Aorta (tissue), 5 donors: ENCODE measurements at places on chromosomes 2 and 18.

- peaks cover 6% of the 10 kb centered on the region for H3K4me1 ChIP-seq
- H3K4me3 ChIP-seq, result no peak overlapping the region
- no peaks in the 10 kb centered on the region for H3K27me3 ChIP-seq
- H3K36me3 ChIP-seq, result no peaks in the 10 kb centered on the region
- H3K27ac ChIP-seq, result no peak overlapping the region
These were observed 91.5 kb downstream of the MREG start for GRCh38 chr2:215921895-215922294.

DNA sequence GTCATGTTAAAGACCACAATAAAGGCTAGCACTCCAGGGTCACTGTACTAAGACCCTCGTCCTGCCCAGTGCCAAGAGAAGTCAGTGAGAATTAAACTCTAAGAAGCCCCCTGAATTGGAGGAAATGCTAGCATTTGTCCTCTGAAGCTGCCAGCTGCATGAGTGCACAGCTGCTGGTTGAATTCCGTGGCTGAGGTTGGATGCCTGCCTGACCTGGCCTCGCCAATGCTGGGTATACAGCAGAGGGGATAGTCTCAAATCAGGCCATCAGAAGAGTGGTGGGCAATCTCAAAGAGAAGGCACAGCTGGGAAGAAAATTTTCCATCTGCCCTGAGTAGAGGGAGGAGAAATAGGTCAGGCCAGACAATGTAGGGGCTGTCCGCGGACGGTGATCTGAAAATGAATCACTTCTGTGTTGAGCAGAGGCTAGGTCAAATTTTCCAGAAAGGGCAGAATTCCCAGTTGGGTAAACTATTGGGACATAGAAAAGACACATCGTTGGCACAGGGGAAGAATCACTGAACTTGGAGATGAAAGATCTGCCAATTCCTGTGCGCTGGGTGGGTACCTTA, 110.5 kb upstream of the AGAP1 start:
- H3K4me1 ChIP-seq, result no peaks in the 10 kb centered on the region
- no peaks in the 10 kb centered on the region for H3K27me3 ChIP-seq
- H3K27ac ChIP-seq, result no peak overlapping the region

- H3K4me1 ChIP-seq, result no peaks in the 10 kb centered on the region
- DNase-seq, result no peak
- H3K4me3 ChIP-seq, result no peak overlapping the region
- H3K36me3 ChIP-seq, result no peaks in the 10 kb centered on the region
- H3K27me3 ChIP-seq, result no peaks in the 10 kb centered on the region
These were observed 257.8 kb upstream of the GALNT5 start for GRCh38 chr2:156999661-157000060.

DNA sequence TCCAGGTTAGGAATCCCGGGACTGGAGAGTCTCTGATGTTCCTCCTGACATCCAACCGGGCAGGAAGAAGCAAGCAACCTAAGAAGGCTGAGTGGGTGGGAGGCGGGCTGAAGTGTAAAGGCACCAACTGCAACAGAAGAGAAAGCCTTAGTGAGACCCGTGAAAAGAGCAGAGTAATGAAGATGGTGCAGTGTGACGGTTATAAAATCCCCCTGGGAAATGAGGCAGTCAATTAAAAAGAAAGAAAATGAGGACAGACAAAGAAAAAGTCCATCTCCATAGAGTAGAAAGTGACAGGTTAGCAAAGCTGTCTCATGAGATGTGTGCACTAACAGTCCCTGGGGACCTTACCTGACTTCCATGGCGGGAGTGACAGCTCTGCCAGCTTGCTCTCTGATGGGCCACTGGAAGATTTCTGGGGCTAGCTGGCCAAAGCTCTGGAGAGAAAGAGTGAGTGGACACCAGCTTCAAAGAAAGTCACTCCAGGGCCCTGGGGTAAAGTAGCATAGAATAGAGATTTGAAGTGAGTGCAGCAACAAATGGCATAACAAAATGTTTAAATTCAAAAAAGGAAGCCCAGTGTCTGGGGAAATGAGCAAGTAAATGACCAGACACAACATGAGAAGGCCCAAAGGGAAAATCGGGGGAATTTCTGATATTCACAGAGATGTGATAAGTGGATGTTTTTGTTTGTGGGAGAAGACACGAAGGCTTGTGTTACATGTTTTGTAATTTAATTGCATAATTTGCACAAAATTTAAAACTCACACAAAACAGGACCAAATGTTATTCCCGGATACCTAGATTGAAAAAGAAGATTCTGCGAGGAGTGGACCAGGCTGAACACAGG, 44.1 kb upstream of the IGFBP2 start:
- H3K27ac ChIP-seq, result no peak overlapping the region
- no peaks in the 10 kb centered on the region for H3K36me3 ChIP-seq
- no peaks in the 10 kb centered on the region for H3K4me1 ChIP-seq
- DNase-seq, result no peak

GRCh38 chr2:85132834-85133637, at the start of gene TCF7L1:
Gene TCF7L1, plus strand, starts transcription at chr2:85133392. Its CDS starts 293 bp downstream, at chr2:85133685.
- DNase-seq, result peak; percentile 91
- no peaks in the 10 kb centered on the region for H3K4me1 ChIP-seq
- peak within 1 kb of the TSS; percentile 29 for H3K27ac ChIP-seq

DNA sequence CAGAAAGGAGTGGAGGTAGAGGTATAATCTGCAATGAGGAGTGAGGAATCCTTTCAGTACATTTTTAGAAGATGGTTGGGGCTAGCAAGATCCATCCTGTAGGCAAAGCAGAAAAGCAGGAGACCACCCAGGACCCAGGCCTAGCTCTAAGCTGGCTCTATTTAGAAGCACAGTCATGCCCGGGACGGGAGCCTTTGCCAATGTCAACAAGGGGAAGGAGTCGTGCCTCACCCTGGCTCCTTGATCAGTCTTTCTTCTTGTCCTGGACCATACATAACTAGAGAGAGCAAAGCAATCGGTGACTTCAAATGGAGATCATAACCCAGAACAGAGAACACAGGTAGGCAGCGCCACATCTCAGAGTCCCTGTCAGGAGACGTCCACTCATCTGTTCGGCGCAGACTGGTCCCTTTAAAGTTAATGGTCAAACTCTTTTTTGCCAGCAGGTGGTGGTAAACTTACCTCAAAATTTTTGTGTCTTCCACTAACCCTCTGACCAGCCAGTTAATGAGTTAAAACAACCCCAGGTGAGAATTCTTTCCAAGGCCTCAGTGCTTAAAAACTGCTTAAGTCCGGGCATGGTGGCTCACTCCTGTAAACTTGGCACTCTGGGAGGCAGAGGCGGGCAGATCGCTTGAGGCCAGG, 8.0 kb downstream of the MC5R start:
- H3K4me1 ChIP-seq, result no peaks in the 10 kb centered on the region
- no peak overlapping the region for H3K4me3 ChIP-seq
- no peaks in the 10 kb centered on the region for H3K36me3 ChIP-seq
- no peak for DNase-seq
- H3K27me3 ChIP-seq, result no peaks in the 10 kb centered on the region

DNA sequence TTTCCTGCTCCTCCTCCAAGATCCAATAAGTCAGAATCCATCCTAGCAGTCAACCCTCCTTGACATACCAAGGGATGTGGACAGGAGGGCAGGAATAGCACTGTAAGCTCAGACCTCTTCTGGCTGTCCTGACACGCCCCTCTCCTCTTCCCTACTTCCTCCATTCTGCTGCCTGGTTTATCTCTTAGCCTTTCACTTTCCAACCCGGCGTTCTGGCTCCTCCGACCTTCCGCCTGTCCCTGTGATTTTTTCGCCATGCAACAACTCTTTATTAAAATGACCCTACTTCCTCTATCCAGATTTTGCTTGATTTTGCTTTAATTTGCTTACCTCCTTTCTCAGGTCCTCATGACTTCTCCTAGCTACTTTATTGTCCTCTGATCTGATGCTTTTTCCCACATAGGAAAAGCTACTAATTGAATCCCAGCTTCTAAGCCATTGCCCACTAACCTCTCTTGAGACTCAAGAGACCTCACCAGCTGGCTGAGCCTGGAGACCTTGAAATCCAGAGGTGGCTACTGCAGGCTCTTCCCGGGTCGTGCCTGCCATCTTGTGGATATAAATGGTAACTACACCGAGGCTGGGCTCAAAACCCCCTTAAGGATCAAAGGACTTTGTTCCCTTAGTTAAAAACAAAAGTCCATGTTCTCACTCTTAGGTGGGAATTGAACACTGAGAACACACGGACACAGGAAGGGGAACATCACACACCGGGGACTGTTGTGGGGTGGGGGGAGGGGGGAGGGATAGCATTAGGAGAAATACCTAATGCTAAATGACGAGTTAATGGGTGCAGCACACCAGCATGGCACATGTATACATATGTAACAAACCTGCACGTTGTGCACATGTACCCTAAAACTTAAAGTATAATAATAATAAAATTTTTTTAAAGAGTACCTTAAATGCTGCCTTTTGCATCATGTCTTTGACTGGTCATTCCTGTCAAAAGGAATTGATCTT, 139.4 kb downstream of the AKAIN1 start:
- no peak overlapping the region for H3K4me3 ChIP-seq
- no peak overlapping the region for H3K27ac ChIP-seq
- no peaks in the 10 kb centered on the region for H3K27me3 ChIP-seq
- no peaks in the 10 kb centered on the region for H3K4me1 ChIP-seq

GRCh38 chr2:107595749-107596148, 230.9 kb upstream of the RGPD4 start:
- H3K4me1 ChIP-seq, result no peaks in the 10 kb centered on the region
- no peaks in the 10 kb centered on the region for H3K27me3 ChIP-seq
- H3K27ac ChIP-seq, result no peak overlapping the region
- H3K4me3 ChIP-seq, result no peak overlapping the region

DNA sequence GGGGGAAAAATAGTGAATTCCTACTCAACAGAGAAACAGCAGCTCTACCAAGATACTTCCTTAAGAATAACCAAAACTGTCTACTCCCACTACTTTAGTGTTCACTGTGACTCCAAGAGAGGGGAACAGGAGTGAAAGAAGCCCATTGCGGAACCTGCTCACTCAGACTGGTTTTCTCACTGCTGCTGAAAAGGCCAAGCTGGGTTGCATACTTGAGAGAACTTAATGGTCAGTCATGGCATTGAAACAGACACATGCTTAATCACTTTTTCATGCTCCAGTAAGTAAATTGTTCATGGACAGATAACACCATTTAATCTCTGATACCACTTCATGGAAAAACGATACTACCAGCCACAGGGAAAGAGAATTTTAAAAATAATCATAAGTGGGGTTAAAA, 35.7 kb upstream of the SLC8A1 start:
- no peak overlapping the region for H3K27ac ChIP-seq
- DNase-seq, result peak; percentile 59
- H3K4me3 ChIP-seq, result no peak overlapping the region
- H3K27me3 ChIP-seq, result no peaks in the 10 kb centered on the region
- H3K36me3 ChIP-seq, result no peaks in the 10 kb centered on the region
- H3K4me1 ChIP-seq, result no peaks in the 10 kb centered on the region

DNA sequence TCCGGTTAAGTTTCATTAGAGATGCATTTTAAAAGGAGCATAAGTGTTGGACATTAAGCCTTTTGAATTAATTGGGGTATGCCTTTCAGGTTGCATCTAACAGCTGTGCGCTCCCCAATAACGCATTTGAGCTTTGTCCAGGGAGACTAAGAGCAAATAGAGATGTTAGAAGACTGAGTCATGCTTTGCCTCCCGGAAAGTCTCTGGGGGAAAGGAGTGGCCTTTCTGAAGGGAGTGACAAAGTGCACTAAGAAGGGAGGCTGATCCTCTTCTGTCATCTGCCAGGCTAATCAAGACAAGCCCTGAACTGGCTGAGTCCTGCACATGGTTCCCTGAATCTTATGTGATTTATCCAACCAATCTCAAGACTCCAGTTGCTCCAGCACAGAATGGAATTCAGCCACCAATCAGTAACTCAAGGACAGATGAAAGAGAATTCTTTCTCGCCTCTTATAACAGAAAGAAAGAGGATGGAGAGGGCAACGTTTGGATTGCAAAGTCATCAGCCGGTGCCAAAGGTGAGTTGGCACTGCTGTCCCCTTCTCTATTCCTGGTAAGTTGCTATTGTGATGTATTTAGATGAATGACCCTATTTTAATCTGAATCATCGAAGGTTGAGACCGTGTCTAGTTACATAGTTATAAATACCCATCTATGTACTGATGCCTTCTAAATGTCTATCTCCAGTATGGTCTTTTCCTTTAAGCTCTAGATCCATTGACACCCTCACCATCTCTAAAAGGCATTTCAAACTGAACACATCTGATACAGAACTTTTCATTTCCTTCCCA, 12.1 kb downstream of the TTL start:
- no peak overlapping the region for H3K4me3 ChIP-seq
- no peaks in the 10 kb centered on the region for H3K27me3 ChIP-seq
- no peak overlapping the region for H3K27ac ChIP-seq
- peaks cover 2% of the 10 kb centered on the region for H3K36me3 ChIP-seq
- DNase-seq, result no peak
